ENCODE measurements at places on chromosomes 5 and 9.

GRCh38 chr5:33649549-33650482, 209.1 kb downstream of the TARS1 start:
- DNase-seq: no peak

DNA sequence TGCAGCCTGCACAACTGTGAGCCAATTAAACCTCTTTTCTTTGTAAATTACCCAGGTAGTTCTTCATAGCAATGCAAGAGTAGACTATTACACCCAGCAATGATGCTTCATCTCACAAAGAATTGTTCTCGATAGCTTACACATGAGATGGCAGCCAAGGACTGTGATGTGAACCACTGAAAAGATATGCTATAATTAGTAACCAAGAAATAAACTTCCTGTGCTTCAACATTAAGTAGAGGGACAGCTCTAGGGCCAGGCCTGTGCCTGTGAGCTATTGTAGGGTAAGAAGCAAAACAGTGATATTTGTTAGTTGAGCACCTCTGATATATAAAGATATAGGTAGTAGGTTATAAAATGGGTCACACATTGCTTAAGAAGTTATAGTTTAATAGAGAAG, 41.8 kb upstream of the DPYSL3 start:
- no peak for DNase-seq

GRCh38 chr5:116046261-116046660, 14.0 kb downstream of the ARL14EPL start:
- no peak for DNase-seq

GRCh38 chr5:63959177-63959982, 2.9 kb downstream of the HTR1A start:
- DNase-seq: no peak

DNA sequence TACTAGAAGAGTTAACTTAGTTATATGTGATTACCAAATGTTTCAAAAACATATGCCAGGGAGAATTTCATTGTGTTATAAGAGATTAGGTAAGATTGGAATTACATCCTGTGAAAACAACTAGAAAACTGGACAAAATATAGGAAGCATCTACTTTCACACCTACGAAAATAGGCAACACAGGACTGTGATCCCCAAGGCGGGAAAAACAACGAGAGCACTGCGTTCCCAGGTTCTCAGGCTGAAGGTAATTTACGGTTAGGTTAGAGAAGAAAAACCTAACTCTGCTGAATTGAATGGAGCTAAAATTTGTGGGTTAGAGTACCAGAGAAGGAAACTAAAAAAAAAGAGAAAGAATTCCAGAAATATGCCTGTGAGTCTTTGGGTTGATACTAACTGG, 28.4 kb downstream of the ACOT12 start:
- no peak for DNase-seq

DNA sequence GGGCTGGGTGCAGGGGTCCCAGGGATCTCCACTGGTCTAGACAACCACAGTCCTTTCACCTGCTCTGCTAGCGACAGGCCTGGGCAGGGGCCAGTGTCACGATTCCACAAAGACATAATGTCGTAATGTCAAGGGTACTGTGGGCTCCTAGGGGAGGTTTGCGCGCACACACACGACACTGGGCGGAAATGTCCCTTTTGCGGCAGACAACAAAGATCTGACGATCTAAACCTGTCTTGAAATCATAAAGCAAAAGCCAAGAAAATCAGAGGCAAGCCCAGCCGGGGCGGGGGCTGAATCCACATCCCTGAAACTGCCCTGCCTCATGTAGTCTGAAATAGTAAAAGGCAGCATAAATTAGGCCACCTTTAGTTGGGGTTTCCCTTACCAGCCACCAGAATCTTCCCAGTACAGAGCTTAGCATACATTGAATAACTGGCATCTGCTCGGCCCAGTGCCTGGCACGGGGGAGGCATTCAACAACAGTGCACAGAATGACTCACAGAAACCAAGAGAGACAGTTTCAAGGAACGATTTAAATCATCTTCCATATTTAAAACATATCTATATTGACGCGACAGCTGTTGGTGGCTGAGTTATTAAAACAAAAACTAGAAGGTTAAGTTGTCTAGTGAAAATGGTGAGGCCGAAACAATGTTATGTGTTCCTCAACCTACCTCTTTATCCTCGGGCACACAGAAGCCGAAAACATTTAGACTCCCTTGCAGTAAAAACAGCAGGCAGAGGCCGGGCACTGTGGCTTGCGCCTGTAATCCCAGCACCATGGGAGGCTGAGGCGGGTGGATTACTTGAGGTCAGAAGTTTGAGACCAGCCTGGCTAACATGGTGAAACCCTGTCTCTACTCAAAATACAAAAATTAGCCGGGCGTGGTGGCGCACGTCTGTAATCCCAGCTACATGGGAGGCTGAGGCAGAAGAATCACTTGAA, 151.0 kb downstream of the MYO10 start:
- DNase-seq: peak; percentile 44

- DNase-seq: no peak
Measured at GRCh38 chr5:41345295-41345694, 132.0 kb upstream of the C6 start.

DNA sequence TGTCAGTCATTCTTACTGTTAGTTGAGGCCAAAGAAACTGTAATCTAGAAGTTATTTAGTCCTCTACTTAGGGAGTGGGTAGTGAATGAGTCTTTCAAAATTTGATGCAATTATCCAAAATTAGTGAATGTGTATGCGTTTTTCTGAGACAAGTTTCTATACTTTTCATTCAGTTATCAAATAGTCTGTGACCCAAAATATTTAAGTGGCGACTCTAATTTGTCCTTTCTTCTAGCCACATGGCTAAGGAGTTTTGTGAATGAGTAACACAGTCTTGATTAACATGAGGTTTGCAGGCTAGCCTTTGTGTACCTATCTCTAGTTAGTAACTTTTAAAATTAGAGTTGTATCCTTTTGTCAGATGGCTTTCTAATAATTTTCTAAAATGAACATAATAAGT, 45.6 kb downstream of the COMMD10 start:
- no peak for DNase-seq

DNA sequence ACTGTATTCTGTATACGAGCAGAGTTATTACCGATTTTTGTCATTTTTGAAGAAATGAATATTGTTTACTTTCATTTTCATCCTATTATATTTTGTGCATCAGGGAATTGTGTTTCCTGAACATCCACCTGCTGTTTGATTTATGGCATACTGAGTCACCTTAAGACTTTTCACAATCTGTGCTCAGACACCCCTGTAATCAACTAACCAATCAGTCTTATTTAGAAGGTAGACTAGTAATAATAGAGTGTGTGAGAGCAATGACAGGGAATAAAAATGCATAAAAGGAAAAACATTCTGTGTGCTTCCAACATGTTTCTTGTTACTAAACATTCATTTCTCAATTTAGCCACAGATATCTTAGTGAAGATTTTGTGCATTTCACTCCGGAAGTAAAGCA, 1413.6 kb upstream of the ACO1 start:
- DNase-seq: no peak

DNA sequence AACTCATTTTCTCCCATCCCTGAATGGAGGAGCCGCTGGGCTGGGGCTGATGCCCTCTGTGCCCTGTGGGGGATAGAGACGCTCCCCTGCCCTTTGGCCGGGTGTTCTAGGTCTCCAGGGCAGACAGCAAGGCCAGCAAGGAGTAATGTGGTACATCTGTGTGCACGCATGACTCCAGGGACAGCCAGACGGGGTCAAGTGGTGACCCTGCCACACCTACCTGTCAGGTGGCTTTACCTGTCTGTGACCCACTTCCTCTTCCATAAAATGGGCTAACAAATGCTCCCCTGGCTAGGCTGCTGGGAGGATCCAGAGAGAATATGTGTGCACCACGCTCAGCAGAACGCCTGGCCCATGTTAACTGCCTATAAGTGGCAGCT, 35.4 kb upstream of the BARHL1 start:
- no peak for DNase-seq

DNA sequence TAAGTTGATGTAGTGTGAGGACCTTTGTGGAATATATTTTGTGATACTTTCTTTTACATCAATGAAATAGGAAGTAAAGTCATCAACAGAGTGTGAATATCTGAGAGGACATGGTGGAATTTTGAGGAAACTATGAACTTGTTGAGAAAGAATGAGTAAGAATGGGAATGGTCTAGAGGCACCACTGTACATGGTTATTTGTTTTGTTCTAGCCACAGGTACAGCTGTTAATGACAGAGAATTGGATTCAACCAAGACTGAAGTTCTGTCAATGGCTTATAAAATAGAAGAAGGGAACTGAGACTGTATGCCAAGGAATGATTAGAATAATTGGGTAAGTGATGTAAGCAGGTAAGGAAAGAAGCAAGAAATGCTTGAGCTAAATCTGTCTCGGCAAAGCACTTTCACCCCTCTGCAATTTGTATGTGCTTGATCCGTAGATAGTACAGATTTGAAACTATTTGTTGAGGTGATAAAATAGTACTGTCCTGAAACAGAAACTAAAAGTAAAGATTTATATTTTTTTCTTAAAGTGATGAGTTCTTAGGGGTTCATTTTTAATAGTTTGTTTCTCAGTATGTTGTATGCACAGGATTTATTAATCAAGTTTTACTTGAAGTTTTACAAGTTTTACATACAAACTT, 468.8 kb upstream of the SMC2 start:
- DNase-seq: no peak

- no peak for DNase-seq
Measured at GRCh38 chr9:136530461-136531089, 15.3 kb downstream of the NOTCH1 start.

DNA sequence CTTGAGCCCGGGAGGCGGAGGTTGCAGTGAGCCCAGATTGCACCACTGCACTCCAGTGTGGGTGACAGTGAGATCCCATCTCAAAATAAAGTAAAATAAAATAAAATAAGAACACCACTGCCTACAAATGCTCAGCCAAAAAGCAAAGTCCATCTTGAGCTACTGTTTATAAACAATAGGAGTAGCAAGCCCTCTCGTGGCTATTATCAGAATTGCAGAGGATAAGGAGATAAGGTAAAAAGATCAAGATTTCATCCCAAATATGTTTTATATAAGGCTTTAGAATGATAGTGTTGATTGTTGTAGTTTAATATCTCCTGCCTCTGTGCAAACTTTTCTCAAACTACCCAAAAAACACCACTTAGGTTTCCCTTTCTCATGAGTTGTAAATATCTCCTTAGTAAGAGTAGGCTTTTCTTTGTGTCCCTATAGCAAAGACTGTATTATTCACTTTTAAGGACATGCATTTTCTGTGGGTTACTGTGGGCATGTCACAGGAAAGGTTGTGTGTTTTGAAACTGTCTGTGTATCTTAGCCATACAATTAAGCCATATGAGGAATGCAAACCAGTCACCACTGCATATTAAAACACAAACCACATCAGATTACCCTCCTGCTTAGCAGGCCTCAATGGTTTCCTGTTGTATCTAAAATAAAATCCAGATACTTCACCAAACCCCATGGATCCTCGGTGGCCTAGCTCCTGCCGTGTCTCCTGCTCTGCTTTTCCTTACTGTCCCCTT, 31.8 kb upstream of the CKS2 start:
- DNase-seq: no peak

GRCh38 chr5:17077440-17078233, 139.8 kb upstream of the BASP1 start:
- DNase-seq: no peak

DNA sequence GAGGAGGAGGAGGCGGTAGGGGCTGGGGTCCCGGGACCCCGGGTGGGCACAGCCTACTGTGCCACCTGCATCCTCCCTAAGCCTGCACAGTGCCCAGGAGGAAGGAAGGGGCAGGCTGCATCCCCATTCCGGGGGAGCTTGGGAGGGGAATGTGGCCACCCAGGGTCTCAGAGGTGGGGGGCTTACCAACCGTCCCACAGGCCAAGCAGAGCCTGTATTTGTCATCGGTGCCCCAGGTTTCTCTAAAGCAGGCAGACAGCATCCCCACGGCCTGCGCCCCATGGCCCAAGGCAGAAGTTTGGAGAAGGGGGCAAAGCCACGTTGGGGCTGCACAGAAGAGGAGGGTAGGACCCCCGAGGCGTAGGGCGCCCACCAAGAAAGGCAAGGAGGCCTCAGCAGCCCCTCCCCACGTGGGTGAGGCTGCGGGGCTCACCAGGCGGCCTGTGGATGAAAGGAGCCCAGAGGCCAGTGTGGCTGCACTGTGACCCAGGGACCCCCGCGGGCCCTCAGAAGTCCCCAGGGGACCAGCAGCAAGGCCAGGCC, 507 bp upstream of the GPSM1 start:
- no peak for DNase-seq

DNA sequence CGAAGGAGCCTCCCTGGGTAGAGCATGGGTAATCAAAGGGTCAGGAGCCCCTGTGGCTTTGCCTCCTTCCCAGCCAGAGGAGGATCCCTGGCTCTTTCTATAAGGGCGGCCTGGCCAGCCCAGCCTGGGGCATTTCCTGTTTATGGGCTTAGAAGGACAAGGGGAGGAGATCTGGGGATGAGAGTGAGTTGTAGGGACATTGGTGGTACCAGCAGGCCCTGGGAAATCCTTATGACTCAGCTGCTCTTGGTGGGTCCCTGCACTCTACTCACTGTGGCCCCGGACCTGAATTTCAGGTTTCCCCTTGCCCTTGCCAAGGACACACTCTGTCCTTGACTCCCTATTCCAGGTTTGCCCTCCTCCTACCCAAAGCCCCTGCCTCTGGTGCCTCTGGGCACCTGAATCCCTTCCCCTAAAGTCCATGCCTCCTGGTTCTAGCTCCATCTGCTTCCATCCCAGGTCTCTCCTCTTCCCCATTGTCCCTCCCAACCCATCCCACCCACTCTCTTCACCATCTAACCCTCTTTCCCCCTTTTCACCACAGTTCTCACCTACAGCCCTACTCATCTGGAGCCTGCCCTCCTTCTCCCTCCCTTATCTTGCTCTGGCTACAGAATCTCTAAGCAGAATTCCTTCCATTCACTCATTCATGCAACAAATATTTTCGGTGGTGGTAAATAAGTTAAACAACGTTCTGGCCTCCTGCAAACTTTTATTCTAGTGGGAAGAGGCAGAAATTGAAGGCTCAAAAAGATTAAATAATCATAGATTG, 34.9 kb downstream of the PCDH1 start:
- DNase-seq: no peak

DNA sequence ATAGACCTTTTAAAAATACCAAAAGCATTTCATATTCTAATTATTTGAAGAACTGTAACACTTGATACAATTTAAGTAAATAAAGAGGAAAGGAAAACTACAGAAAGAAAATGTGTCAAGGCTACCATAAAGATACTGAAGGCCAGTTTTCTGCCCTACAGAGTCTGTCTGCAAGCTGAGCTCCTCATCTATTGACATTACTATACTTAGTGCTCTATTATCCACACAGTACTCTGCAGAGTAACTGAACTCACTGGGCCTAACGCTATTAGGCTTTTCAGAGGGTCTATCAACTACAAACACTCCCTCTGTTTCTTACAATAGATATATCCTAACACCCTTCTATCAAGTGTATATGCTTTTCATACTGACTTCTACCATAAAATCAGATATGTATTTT, 57.1 kb upstream of the SUSD1 start:
- DNase-seq: no peak

GRCh38 chr5:67416133-67416937, 219.7 kb upstream of the CD180 start:
- no peak for DNase-seq

DNA sequence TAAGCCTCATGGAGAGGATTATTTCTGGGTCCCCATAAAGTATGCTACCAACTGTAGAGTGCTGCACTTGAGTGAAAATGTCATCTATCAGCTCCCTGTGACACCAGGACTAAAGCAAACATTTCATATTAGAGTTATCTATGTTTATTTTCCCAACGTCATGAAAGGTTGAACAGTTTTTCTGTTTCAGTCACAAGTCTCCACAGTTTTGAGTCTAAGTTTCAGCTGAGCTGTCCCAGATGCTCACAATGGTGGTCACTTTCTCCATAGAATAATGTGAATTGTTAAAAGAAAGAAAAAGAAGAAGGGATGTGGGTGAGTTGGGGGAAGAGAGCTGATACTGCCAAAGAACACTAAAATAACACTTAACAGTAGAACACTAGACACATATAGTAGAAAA, 126.3 kb upstream of the C9orf72 start:
- no peak for DNase-seq

Data from stimulated activated naive CD4-positive, alpha-beta T cell treated with Interleukin-2 at 50 U/mL for 16 hours (primary cell).